ENCODE measurements at places on chromosomes 1 and 21. TPM values are rescaled to one million over a fixed set of nuclear protein-coding genes. Genes with fewer than 3 reads are reported as not detected.

GRCh38 chr1:185014941-185015340 is 30.4 kb upstream of the RNF2 start:
- DNase-seq = no peak

DNA sequence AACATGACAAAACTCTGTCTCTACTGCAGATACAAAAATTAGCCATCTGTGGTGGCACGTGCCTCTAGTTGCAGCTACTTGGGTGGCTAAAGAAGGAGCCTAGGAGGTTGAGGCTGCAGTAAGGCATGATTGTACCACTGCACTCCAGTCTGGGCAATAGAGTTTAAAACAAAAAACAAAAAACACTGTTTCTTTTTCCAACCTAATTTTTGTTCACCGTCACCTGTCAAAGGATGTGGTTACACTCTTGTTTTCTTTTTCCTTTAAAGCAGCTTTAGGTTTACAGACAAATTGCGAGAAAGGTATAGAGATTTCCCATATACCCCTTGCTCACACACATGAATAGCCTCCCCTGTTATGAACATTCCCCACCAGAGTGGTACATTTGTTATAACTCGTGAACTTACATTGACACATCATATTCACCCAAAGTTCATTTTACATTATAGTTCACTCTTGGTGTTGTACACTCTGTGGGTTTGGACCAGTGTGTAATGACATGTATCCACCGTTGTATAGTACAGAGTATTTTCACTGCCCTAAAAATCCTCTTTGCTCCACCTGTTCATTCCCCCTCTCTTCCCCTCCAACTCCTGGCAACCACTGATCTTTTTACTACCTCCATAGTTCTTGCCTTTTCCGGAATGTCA is 26.2 kb downstream of the SMG7 start:
- no peak for DNase-seq

- DNase-seq = no peak
These were observed 377.1 kb downstream of the NPHP4 start for GRCh38 chr1:5615076-5615475.

The B3GALT2 gene
- 5.7 TPM for polyA plus RNA-seq

The S100A14 gene
- polyA plus RNA-seq = 0.09 TPM

All from AG04450 (cell line).